ENCODE measurements at places on chromosomes 6 and 20.

DNA sequence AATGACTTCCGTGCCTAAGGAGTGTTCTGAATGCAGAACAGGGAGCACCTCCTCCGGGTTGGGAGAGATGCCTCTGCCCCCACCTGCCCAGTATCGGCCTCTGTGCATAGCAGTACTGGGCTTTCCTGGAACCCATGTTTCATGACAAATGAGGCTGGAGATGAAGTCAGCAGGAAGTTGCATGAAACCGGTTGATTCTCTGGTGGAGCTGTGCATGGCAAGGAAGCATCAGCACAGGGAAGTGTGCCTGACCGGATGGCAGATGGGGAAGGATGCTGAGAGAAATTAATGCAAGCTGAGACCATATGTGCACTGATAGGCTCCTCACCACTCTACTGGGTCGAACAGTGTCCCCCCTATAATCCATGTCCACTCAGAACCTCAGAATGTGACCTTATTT, 155.5 kb downstream of the CDH26 start:
- no peak for DNase-seq

- DNase-seq: no peak
Measured at GRCh38 chr20:44180814-44181213, 6.2 kb downstream of the JPH2 start.

- DNase-seq: no peak
Measured at GRCh38 chr6:67121115-67121514, 1414.1 kb upstream of the EYS start.

DNA sequence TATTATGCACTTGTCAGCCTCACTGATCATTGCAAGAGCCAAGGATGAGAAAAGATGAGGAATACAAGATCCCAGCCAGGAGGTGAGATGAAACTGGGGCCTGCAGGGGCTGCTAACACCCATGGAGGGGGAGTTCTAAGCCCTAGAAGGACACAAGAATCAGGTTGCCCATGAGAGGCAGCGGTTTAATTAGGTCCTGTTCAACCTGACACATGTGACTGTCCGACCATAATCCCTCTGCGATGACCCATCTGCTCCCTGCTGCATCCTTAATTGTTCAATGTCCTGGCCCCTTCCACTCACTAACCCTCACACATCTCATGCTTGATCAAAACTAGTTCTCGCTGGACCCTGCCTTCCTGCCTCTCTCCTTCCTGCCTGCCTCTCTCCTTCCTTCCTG, 52.2 kb upstream of the NNAT start:
- DNase-seq: no peak

- no peak for DNase-seq
Measured at GRCh38 chr6:45323656-45324224, 4.4 kb upstream of the RUNX2 start.

- DNase-seq: no peak
Measured at GRCh38 chr20:53287357-53288042, 306.1 kb downstream of the ZNF217 start.

DNA sequence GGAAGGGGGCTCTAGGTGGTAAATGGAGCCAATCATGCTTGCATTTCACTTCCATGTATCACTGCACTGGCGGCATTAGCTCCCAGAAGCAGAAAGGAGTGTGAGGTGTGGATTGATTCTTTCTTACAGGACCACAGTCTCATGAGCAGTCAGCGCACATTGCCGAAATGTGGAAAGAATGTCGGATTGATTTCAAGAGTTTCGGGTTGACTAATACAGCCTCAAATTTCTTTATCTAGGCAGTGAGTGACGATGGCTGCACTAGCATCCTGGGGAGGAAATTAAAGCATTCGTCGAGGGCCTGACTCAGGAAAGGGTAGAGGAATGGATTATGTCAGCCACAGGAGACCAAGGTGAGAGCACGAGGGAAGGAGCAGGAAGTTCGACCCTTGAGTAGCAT, 222.8 kb upstream of the CDYL start:
- no peak for DNase-seq

- DNase-seq: peak; percentile 4
Measured at GRCh38 chr6:112691289-112691688, 344.2 kb downstream of the RFPL4B start.

DNA sequence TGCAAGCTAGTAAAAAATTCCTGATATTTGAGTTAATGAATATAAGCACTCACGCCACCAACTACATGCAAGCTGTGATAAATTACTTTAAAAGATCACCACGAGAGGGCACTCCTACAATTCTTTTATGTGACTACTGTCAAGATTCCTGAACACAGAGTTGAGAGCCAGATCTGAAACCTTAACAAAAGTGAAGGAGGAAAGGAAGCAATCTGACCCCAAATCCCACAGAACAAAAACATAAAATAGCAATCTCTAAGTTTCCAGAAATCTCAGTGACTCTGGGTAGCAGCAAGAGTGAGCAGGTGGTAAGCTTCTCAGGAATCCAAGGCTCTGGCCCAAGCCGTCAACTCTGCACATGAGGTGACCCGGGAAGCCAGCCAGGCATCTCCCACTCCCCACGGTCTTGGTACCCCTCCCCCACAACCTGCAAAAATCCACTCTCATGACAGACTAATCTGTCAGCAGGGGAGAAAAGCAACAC, 55.1 kb downstream of the STAU1 start:
- DNase-seq: peak; percentile 22

DNA sequence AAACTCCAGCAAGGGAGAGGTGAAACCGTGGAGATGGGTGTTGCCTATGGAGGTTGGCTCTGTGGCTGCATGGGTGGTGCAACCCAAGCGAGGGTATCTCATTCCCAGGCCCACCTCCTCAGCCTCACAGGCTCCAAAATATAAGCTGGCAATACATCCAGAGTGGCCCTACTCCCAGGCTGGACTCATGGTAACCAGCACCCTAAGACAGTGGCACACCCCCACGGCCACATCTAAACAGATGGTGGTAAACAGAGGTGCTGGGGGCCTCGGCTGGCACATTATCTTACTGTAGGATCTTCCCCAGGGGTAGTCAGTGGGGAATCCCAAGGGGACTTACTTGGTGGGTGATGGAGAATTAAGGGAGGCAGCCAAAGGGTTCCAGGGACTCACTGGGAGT, 33.7 kb upstream of the CCND3 start:
- DNase-seq: no peak

DNA sequence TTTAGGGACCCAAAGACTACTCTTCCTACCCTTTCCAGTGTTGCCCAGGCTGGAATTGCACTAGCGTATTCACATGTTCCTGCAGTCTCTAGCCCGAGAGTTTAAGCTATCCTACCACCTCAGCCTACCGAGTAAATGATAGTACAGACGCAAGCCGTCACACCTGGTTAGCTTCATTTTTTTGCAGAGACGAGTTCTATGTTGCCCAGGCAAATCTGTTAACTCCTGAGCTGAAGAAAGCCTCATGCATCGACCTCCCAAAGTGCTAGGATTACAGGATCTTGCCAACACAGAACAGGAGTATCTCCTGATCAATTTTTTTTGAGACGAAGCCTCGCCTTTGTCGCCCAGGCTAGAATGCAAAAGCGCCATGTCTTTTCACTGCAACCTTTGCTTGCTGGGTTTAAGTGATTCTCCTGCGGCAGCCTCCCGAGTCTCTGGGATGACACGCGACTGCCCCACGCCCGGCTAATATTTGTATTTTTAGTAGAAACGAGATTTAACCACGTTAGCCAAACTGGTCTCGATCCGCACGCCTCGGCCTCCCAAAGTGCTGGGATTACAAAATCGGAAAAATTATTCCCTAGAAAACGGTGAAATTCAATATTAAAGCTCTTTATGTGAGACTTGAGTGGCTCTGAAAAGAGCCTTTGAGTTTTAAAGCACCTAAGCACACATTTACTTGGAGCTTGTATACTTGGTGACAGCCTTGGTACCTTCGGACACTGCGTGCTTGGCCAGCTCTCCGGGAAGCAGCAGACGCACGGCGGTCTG, 128.5 kb downstream of the HFE start:
- no peak for DNase-seq

DNA sequence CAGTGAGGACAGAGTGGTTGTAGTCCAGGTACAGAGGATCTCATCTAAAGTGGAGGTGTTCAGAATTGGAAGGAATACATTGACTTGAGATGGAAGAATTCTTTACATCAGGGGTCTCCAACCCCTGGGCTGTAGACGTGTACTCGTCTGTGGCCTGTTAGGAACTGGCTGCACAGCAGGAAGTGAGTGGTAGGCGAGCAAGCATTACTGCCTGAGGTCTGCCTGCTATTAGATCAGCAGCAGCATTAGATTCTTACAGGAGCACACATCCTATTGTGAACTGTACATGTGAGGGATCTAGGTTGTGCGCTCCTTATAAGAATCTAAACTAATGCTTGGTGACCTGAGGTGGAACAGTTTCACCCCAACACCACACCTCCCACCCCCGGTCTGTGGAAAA, 121.1 kb downstream of the CDKAL1 start:
- DNase-seq: no peak

GRCh38 chr6:89745096-89745495, 74.5 kb downstream of the MDN1 start:
- DNase-seq: no peak

DNA sequence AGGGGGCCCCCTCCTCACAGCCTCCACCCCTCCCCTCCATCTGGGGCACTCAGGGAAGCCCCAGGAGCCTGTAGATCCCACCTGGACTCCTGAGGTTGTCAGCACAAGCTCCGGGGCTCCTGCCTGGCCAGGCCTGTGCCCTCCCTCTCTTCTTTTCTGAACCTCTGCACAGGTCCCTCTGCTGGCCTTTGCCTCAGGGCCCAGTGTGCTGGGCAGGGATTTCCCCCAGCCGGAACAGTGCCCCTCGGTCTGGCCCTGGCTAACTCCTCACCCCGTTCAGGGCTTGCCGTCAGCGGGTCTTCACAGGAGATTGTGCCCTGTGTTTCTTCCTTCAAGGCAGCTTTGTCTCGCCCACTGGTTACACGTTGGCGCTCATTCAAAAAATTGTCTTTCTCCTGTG, 64.9 kb downstream of the SYNDIG1 start:
- no peak for DNase-seq

- DNase-seq: no peak
Measured at GRCh38 chr6:107116328-107116892, 1.1 kb upstream of the BEND3 start.

GRCh38 chr20:34472246-34472925, 43.8 kb upstream of the DYNLRB1 start:
- peak; percentile 45 for DNase-seq

DNA sequence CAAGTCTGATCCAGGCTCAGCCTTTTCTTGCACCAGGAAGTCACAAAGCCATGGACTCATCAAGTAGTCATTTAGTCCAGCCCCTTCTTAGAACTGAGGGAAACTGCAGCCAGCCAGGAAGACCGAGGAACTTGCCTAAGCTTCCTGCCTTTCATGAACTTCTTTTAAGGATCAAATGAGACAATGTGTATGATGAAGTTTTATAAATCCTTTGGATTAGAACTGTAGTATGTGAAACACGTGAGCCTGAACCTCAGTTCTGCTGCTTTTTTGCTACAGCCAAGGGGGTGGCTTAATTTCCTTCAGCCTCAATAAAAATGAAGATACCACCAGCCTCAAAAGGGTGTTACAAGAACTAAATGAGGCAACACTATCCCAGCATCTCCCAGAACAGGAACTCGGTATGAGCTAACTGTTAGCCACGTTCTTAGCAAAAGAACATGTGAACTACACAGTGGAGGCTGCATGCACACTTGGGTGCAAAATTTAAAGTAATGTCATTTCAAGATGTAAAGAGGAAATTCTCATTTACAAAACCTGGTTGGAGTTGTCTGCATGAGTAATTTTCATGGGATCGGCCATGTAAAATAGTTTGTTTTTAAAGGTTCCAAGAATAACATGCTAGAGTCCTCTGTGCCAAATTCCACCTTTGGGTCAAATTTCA, 76.0 kb upstream of the TBC1D7 start:
- DNase-seq: no peak

DNA sequence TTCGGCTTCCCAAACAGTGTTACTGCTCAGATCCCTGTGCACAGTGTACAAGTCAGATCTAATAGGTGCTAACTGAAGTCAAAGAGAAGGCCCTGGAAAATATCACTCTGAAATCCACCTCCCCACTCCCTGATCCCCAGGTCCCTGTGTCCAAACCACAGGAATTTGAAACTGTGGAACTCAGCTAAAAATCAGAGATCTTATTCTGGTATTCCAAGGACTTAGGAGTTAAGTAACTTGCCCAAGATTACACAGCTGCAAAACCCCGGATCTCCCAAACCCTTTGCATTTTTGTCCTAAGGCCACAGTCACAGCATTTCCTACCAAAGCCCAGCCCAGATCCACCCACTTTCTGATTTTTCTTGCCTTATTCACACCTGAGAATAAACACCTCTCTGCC, 32.3 kb upstream of the SLC23A2 start:
- DNase-seq: no peak

- DNase-seq: no peak
Measured at GRCh38 chr6:110475066-110475653, 1.3 kb downstream of the SLC22A16 start.

DNA sequence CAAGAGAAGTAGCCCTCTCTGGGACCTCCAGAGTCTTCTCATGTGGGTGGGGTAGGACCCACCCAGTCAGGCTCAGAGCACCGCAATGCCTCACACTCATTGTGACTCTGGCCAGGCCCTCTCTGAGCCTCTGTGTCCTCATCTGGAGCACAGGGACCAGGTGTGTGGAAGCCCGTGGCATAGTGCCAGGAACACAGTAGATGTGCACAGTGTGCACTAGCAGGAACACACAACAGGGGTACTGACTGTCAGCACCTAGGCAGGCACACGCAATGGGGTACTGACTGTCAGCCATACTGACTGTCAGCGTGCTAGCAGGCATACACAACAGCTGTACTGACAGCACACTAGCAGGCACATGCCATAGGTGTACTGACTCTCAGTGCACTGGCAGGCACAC, 2.0 kb upstream of the STMN3 start:
- DNase-seq: no peak

DNA sequence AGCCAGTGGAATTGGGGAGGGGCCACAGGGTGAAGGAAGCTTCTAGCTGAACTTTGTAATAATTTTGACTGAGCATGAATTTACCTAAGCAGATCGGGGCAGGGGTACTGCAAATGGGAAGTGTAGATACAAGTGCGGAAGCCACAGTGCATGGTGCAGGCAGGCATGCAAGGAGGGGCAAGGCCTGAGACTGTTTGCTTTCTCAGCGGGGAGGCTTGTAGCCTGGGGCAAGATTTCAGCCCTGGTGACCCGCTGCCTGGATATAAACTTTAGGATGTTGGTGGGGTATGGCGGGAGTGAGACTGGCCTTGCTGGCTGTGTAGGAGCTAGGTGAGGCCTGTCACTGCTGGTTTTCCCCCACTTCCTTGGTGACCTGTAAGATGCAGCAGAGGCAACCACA, 266.4 kb upstream of the PREP start:
- no peak for DNase-seq

- peak; percentile 49 for DNase-seq
Measured at GRCh38 chr6:22147921-22148776, 148.7 kb downstream of the PRL start.
